ENCODE measurements at places on chromosomes 11 and 22.

GRCh38 chr11:33605703-33606102, 94.9 kb downstream of the C11orf91 start:
- DNase-seq, result no peak

DNA sequence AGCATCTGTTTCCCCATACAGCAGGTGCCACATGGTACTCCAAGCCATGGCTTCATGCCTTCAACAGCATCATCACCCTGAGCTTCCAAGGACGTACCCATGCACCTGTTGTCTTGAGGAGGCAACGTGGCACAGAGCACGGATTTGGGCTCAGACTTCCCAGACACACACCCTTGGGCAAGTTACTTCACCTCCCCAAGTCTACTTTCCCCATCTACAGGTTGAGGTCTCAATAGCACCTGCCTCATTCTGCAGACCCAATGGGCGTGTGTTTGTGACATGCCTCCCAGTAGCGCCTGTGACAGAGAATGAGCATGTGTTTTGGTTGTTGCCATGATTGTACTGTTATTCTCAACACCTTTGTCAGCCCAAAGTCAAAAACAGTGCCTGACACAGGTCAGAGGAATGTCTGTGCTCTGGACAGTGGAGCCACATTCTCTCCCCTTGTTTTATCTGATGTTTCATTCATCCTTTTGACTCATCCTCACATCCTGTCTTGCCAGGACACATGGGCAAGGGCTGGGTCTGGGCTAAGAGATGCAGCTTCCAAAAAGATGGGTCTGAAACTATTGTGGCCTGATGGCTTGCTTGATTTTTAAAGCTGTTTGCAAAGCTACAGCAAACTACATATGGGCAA, 53.4 kb upstream of the CCND1 start:
- DNase-seq, result no peak

- DNase-seq, result no peak
Observed at GRCh38 chr11:20013346-20014066, 146.8 kb downstream of the DBX1 start.

DNA sequence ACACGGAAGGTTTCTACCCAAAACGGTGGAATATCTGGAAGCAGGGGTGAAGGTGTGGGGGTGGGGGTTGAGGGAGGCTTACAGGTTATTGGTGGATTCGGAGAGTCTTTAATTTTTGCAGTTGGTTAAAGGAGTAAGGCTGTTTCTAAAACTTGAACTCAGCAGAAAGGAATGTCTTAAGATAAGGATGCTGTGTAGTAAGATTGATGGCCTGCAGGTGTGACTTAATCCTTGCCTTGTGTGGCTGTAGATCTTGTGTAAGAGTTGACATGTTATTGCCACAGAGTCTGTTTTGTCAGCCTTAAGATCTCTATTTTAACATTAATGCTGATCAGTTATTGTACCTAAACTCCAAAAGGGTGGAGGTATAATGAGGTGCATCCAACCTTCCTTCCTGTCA, 16.4 kb upstream of the OR6M1 start:
- DNase-seq, result no peak

- no peak for DNase-seq
Observed at GRCh38 chr11:28632338-28632737, 524.1 kb downstream of the METTL15 start.

DNA sequence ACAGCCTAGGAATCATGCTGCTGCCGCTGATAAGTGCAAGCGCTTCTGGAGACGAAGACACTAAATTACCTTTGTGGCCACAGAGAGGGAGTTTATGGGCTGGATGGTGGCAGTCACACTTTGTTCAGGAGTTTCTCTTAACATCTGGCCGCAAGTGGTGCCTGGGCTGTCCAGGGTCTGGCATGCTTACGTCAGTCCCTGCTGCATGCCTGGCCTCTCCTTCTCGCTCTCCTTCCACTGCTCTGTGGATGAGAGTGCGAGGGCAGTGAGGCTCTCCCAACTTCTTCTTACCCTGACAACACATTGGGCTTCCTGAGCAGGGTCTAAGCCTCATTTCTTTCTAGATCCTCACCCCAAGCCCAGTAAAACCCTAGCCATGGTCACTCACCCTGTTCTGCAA, 160.7 kb upstream of the SEZ6L start:
- DNase-seq, result no peak

Measured in T-cell (primary cell).